Activated CD8-positive, alpha-beta memory T cell treated with anti-CD3 and anti-CD28 coated beads for 1 hour (primary cell): ENCODE measurements at places on chromosomes 4 and X.
A peak's percentile ranks its signal among the peaks of the same experiment; 100 is the strongest.

DNA sequence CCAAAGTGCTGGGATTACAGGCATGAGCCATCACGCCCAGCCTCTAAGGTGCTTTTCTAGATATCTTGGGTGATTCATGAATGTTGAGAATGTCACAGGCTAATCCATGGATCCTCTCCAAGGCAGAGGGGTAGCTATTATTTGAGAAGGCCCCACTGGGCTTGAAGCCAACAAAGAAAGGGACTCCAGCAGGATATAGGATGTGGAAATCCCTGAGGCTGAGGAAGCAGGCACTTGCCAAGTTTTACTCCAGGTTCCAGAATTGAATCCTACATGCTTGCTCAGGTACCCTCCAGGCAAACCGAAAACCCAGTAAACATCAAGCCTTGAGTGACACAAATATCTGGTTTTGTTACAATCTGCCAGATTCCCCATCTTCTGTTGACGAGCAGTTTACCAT, 15.8 kb downstream of the NLGN3 start:
- DNase-seq: no peak

DNA sequence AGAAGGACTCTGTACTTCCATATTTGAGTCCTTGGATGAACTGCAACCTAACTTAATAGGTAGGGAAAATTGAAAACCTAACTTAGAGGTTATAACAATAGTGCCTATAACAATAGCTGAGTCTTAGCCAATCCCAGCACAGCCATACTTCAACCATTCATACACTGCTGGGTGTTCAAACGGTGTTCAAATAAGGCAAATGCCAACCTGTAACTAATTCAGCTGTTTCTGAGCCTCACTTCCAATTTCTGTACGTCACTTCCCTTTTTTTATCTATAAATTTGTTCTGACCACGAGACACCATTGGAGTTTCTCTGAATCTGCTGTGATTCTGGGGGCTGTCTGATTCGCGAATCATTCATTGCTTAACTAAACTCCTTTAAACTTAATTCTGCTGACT, 9.6 kb upstream of the GRSF1 start:
- DNase-seq: no peak

DNA sequence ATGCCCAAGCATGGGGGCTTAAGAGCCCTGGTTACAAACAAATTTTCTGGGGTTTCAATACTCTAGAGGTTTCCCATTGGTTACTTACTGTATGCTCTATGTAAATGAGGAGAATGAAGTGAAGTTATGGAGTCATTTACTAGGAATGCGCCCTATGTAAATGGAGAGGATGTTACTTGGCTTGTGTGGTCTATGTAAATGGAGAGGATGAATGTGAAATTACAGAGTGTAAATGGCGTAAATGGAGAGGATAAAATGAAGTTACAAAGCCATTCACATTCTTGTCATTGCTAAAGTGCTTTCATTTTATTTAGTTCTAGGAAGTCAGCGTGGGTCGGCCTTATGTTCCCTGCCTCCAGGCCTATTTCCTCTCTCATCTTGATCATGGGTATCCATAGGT, 810.5 kb upstream of the ADGRL3 start:
- no peak for DNase-seq

GRCh38 chr4:12879496-12879895, 604.6 kb downstream of the RAB28 start:
- no peak for DNase-seq

GRCh38 chrX:54560411-54560810, 30.4 kb downstream of the GNL3L start:
- no peak for DNase-seq

GRCh38 chrX:26376037-26376708, 160.2 kb downstream of the MAGEB5 start:
- no peak for DNase-seq

DNA sequence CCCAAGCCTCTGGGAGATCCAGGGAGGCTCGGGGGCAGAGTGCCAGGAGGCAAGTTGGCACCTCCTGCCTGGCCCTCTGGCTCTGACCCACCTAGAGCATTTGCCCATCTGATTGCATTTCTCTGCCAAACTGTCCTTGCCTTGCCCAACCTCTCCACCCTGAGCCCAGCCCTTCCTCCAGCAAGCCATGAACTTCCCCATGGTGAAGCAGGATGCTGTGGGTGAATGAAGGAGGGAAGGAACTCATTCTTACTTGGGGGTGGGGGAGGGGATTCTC, 9.3 kb upstream of the CNGA2 start:
- no peak for DNase-seq

DNA sequence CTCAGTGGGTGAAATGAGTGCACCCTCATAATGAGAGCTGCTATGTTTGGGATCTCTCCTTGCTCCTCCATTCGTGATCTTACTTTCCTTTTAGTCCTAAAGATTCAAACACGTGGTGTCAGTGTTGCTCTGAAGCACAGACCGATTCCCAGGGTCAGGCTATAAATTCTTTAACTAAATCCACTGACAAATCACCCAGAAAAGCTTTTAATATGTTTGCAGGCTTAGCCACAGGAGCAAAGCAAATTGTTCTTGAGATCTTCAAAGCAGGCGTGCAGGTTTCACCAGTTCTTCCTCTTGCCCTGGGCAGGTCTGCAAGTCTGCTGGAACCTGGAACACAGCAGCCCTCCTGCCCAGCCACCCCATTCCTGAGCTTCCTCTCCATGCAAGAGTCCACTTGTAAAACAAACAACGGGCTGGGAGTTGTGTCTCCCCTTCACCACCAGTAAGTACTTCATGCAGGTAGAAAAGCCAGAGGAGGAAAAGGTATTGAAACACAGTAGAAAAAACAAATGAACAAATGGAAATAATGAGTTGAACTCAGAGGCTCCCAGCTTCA, 70.1 kb upstream of the ENPP6 start:
- DNase-seq: no peak

- DNase-seq: no peak
These were observed 77.4 kb downstream of the MTMR1 start for GRCh38 chrX:150770623-150771022.

- DNase-seq: no peak
These were observed 11.0 kb upstream of the MAP7D3 start for GRCh38 chrX:136262243-136262642.

- no peak for DNase-seq
These were observed 70.6 kb upstream of the ANK2 start for GRCh38 chr4:112978691-112979472.

GRCh38 chr4:170652571-170652970, 562.8 kb upstream of the AADAT start:
- no peak for DNase-seq

DNA sequence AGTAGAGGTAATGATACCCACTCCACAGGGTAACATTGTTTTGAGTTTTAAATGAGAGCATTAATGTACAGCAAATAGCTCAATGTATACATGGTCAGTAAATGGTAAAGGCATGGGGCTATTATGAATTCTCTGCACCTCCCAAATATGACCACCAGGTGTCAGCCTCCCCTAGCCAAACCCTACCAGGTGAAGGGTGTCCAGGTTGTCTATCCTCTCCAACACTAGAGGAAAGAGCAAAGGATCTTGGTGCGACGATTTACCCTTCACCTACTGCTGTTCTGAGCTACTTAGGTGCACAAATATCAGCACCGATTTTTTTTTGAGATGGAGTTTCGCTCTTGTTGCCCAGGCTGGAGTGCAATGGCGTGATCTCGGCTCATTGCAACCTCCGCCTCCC, 26.5 kb upstream of the XIAP start:
- DNase-seq: peak; percentile 14

DNA sequence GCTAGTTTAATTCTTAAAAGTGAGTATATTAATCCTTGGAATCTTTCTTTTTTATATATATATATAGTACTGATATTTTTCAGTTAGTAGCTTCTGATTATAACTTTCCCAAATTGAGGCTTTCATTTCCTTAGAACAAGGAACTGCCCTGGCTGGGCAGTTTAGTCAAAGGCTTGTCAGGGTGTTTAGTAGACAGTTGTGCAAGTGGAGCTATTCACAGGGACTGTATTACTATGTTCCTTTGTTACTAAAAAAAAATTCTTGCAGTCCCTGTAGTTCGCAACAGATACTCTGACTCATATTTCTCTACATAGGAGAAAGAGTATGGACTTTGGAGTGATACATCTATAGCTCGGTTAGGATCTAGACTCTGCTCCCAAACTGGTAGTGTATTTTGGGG, 20.8 kb downstream of the USO1 start:
- DNase-seq: no peak

GRCh38 chr4:797066-797465, 28.9 kb downstream of the CPLX1 start:
- no peak for DNase-seq

- no peak for DNase-seq
These were observed 1.2 kb upstream of the XK start for GRCh38 chrX:37684426-37684825.

- DNase-seq: peak; percentile 20
These were observed 4.5 kb downstream of the NBDY start for GRCh38 chrX:56733459-56734046.

DNA sequence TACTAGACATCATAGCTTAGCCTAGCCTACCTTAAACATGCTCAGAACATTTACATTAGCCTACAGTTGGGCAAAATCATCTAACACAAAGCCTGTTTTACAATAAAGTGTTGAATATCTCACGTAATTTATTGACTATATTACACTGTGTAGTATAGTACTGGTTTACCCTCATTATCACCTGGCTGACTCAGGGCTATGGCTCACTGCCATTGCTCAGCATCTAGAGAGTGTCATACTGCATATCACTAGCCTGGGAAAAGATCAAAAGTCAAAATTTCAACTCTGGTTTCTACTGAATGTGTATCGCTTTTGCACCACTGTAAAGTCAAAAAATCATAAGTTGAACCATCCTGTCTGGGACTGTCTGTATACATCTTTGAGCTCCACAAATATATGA, 78.6 kb downstream of the CEP44 start:
- no peak for DNase-seq

GRCh38 chr4:160182727-160183126, 1079.8 kb downstream of the RAPGEF2 start:
- DNase-seq: no peak

DNA sequence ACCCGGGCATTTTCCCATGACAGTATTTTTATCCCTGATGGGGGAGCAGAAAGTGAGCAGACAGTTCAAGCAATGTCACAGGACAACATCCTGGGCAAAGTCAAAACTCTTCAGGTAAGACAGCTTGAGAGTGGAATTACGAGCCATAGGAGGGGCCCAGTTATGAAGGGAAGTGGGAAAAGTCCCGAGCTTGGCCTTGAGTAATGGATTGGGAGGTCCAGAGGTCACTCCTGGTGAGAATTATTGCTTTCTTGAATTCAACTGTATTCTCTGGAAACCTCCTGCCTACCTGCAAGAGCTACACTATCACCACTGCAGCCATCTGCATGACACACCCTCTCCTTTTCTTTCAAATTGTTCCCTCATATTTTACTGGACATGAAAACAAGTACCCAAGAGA, 89.1 kb downstream of the AASDH start:
- no peak for DNase-seq

- DNase-seq: no peak
These were observed 94.2 kb downstream of the KDR start for GRCh38 chr4:55031158-55031557.

GRCh38 chrX:8868906-8869305, 67.7 kb upstream of the FAM9A start:
- no peak for DNase-seq
